ENCODE measurements at places on chromosomes 5 and 9.

DNA sequence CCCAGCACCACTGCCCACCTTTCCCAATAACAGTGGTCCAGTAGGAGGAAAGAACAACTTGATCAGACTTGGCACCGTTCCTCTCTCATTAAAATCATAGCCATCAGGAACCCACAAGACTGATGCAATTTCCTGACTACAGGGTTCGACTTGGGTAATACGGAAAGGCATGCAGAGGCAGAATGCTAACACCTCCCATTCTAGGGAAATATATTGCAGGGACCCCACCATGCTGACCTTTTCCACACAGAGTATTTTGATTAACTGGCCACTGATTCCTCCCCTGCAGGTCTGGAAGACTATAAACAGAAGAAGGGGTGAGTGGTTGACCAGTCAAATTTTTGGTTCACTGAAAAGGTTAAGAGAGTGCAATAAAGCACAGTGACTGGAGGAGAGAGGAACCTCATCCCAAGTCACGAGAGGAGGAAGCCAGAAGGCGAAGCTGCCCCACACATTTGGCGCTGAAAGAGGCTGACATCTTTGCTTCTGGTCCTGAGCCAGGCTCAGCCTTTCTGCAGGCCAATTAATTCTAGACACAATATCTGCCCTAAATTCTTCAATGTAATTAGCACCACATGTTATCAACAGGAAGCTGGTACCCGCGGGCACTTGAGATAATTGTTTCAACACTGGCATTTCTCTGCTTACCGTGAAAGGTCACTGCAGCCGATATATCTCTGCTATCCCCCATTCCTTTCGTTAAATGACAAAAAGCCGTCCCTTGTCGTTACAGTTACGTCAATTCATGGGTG, 64.7 kb upstream of the SPOCK1 start:
- no peak for DNase-seq

DNA sequence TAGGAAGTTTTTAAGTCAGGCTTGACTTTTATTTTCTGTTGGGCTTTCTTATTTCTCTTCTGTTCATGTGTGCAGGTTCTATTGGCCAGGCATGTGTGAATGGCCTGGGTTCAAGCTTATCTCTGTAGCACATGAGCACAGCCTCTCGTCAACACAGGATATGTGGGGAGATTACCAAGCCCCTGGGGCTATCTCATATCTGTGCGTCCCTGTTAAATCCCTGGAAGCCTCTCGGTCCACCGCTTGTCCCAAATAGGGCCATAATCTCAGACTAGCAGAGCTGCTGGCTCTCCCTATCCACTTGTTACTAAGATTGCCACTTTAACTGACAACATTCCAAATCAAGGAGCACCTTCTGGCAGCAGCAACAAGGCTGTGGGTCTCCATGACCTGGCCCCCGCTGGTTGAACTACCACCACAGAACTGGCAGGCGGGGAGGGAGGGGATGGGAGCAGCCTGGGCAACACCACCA, 28.4 kb upstream of the EBF1 start:
- DNase-seq: no peak

DNA sequence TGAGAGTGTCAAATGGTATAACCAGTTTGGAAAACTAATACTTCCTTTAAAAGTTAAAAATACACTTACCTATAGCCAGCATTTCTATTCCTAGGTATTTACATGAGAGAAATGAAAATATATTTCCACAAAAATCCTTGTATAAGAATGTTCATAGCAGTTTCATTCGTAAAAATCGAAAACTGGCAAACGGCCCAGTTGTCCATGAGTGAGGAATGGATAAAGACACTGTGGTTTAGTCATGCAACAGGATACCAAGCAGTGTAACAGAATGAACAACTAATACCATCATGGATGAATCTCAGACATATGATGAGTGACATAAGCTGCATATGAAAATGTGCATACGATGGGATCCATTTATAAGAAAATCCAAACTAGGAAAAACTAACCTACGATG, 136.7 kb downstream of the MACROH2A1 start:
- DNase-seq: no peak

DNA sequence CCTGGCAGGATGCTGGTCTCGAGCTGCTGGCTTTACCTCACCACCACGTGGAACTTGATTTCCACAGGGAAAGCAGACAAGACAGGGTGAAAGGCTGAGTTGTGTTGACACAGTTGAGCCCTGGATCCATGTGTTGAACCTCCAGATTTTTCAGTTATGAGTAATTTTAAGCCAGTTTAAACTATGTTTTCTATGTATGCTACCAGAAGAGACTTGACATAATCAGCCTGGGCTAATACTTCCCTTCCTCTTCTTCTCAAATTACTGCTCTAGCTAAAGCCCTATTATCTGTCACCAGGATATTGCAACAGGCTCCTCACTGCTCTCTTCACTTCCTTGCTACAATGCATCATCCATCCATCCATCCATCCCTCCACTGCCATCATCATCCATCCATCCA, 12.0 kb upstream of the PHYKPL start:
- no peak for DNase-seq

- no peak for DNase-seq
These were observed 101.5 kb upstream of the GHR start for GRCh38 chr5:42321785-42322184.

- DNase-seq: no peak
These were observed 8.1 kb downstream of the SPDL1 start for GRCh38 chr5:169591636-169592035.

DNA sequence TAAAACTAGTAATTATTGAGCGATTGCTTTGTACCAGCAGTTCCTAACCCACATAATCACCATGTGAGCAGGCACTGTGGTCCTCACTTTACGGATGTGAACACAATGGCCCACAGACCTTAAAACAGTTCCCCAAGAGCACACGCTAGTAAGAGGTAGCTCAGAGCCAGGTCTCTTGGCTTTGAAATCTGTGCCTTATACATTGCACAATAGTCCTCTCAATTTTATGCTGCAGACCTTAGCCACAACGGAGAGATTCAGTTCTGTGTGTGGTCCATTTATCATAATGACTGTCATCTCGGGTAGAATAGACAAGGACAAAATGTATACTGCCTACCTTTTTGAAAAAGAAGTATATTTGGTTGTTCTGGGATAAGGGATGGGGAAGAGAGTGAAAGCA, 289.0 kb upstream of the ANKRD55 start:
- no peak for DNase-seq

- DNase-seq: peak; percentile 26
These were observed 16.8 kb upstream of the ACTBL2 start for GRCh38 chr5:57499262-57500050.

GRCh38 chr9:91657501-91657900, 233.9 kb upstream of the NFIL3 start:
- no peak for DNase-seq

DNA sequence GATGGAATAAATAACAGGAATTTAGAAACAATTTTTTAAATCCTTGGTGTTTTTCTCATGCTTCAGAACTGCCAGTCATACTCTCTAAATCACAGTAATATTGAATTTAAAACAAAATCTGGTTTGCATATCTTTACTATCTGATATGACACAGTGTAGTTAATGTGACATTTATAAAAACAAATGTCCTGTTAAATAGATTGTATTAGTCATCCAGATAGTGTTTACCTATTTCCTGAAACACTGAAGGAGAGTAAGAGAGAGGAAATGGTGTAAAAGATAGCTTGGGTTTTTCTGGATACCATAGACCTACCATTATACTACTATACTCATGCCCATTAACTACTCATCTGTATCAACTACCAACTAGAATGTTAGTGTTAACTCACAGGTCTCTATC, 292.3 kb downstream of the MAN2A1 start:
- DNase-seq: no peak

DNA sequence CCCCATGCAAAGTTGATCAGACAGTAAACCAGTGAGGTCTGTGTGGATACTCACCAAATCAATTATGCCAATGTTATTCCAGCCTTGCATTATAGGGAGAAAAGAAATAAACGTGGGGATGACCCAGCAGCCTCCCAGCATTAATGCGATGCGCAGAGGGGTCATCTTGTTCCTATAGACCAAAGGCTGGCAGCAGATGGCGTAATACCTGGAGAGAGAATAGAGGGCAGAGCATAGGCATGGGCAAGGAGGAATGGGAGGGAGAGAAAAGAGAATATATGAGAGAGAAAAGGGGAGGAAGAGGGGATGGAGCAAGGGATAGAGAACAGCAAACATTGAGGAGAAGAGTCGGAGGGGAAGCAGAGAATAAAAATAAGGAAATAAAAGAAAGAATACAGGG, 131.2 kb downstream of the HTR4 start:
- DNase-seq: no peak

GRCh38 chr5:140228364-140228837, 53.4 kb downstream of the CYSTM1 start:
- no peak for DNase-seq
